A549 (cell line): ENCODE measurements at places on chromosomes 1 and 21.

DNA sequence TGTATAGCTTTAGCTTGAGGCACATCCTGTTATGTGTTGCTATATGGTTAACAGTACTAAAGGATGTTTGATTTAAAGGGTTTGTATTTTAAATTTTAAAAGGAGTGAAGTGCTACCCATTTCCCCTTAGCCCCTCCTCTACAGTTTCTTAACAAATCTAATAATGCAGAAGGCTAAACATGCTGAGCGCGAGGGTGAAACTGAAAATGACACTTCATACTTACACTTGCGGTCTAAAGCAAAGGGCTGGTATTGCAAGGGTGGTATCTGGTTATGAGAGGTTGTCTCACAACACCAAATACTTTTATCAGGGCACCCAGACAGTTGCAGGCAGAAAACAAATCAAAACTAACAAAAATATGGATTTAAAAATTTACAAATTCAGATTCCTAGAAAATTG lies 172.3 kb downstream of the SIPA1L2 start:
- no peak for DNase-seq

DNA sequence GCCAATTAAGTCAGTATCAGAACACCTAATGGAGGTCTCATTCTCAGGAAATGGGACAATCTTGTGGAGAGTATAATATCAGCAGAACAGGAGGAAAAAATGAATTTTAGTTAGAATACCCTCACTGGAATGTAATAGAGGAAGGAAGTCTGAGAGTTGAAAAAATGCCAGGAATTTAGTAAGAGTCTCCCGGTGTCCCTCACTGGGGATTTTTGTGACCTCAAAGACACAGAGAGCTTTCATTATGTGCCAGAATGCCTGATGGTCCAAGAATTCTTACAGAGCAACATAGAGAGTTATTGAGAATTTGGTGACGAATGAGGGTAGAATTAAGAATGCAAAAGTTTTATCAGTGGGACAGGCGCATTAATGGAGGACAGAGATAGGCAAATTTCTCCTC lies 443.5 kb upstream of the B3GALT2 start:
- no peak for DNase-seq

GRCh38 chr21:26570203-26570602 lies 2.9 kb downstream of the CYYR1 start:
- DNase-seq = no peak

GRCh38 chr21:43370888-43371570 lies 55.9 kb downstream of the SIK1 start:
- no peak for DNase-seq
